ENCODE measurements at places on chromosomes 5 and 9.

DNA sequence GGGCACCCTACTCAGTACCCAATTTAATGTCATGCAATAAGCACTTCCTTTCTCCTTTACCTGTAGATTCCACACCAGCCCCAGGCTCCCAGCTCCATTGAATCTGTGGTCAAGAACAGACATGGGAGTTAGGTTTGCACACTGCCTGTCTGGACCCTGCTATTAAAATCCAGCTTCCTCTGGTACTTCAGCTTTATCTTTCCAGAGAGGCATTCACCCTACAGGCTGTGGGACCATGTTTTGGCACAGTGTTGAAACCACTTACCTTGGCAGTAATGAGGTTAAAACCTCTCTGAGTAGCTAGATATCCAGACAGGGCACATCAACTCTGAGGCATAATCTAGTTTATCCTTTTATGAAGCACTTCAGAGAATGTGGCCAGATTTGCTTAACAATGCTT is 191.5 kb upstream of the PCSK5 start:
- no peak for DNase-seq

- DNase-seq: no peak
Observed at GRCh38 chr5:172436078-172436878, 18.0 kb downstream of the SH3PXD2B start.

GRCh38 chr9:121996783-121997182 is 96.3 kb downstream of the TTLL11 start:
- DNase-seq: no peak

- DNase-seq: no peak
Observed at GRCh38 chr5:164650427-164650826, 1145.0 kb downstream of the MAT2B start.

GRCh38 chr5:126415789-126416188 is 7.4 kb upstream of the GRAMD2B start:
- no peak for DNase-seq

DNA sequence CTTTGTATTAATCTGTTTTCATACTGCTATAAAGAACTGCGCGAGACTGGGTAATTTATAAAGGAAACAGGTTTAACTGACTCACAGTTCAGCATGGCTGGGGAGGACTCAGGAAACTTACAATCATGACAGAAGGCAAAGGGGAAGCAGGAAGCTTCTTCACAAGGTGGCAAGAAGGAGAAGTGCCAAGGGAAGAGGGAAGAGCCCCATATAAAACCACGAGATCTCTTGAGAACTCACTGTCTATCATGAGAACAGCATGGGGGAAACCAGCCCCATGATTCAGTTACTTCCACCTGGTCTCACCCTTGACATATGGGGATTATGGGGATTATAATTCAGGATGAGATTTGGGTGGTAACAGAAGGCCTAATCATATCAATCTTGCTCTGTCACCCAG is 60.9 kb upstream of the CHD1 start:
- no peak for DNase-seq

- DNase-seq: no peak
Observed at GRCh38 chr5:111099058-111099778, 7.1 kb downstream of the WDR36 start.

DNA sequence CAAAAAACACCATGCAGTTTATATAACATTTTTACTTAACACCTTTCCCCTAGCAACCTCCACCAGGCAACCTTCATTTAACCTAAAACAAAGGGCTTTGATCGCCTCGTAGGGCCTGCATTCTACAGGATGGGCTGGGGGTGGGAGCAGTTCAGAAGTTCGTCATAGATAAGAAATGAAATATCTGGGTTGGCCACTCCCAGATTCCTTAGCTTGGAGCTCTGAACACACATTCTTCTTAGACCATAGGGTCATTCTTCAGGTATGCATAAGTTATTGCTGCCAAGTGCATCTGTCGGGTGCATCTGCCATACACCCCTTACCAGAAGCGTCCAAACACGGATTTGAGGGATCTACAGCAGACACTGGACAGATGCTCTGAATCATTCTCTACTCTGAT is 4.3 kb upstream of the SLC22A5 start:
- no peak for DNase-seq

GRCh38 chr9:130970052-130970451 is 31.0 kb upstream of the FIBCD1 start:
- no peak for DNase-seq

DNA sequence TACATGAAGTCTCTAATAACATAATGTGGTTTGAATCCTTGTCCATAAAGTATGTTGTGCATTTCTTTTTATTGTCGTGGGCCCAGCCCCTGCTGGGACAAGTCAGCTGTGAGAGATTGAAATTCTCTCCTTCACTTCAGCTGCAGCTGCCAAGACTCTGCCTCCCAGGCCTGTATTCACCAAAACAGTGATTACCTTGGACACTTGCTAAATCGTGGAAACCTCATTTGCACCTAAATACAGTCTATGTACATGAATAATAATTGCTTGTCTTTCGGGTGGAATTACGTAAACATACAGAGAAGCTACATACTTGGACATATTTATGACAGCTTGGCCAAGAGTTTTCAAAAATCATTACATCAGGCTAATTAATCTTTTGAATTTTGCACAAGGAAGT is 898.5 kb upstream of the SEMA6A start:
- DNase-seq: no peak

Data from activated CD8-positive, alpha-beta memory T cell treated with anti-CD3 and anti-CD28 coated beads for 1 hour (primary cell).